ENCODE measurements at places on chromosomes 2 and 18.

DNA sequence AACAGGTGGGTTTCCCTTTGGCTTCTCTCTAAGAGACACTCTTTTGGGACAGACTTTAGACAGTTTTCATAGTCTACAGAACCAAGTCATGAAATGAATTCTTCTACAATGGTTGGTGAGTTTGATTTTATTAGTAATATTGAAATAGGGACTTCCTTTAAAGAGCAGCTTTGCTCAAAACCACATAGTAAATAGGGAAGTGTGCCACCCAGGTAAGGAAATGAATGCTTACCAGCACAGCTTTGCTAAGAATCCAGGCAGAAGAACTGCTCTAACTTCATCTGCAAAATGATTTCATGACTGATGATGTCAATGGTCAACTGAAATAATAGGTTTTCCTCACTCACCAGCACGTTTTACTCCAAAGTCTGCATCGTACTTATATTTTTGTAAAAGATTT lies 89.2 kb downstream of the NYAP2 start:
- no peak for DNase-seq

- no peak for DNase-seq
Measured at GRCh38 chr2:241351640-241352031, 4.4 kb upstream of the FARP2 start.

GRCh38 chr2:120520929-120521912 lies 175.3 kb downstream of the INHBB start:
- DNase-seq, result no peak

- no peak for DNase-seq
Measured at GRCh38 chr18:58309610-58310239, 265.7 kb downstream of the NEDD4L start.

DNA sequence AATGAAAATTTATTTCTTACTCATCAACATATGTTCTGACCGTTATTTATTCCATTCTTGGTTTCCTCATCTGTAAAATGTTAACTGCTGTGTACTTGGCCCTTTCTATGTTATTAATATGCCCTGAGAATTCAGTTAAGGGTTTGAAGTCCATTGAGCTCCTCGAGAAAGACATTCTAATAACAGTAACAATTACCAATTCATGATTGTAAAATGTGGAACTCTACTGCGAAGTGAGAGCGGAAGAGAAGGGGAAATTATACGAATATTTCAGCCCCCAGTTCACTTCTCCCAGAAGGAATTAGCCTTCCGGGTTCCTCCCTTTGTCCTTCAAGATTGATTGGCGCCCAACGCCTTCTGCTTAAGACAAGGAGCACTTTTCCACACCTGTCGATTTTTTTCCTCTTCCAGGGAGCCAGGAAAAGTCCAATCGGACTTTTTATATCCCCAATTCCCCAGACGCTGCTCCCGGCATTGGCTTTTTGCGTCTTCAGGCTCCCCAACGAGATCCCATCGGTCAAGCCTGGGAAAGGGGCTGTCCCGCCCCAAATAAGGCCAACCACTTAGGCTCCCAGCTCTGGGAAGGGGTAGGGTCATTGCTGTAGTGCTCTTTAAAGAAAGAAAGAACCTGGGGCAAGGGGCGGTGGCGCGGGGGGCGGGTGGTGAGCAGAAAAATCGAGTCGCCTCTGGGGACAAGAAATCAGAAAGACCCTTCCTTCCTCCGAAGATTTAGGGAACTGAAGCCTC lies 1.6 kb downstream of the DSC2 start:
- no peak for DNase-seq

GRCh38 chr2:127034883-127035611 lies 71.9 kb downstream of the BIN1 start:
- no peak for DNase-seq

Data from T-helper 1 cell (primary cell).